ENCODE measurements at places on chromosomes 6 and 20.

DNA sequence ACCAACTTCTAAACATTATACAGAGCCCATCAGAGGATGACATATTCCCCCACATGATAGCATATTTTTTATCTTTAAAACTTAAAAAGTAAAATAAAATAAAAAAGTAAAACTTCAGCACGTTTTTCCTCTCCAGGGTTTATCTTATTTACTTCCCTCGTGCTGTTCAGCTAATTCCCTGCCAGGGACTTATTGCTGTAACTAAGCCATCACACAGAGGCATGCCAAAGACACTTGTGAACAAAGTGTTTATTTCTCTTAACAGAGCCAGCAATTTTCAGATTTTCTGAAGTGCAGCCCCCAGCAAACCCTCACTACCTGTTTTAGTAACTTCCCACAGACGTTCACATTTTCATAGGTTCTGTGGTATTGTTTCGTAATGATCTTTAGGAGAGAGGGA, 293.8 kb downstream of the ZNF217 start:
- DNase-seq: no peak

DNA sequence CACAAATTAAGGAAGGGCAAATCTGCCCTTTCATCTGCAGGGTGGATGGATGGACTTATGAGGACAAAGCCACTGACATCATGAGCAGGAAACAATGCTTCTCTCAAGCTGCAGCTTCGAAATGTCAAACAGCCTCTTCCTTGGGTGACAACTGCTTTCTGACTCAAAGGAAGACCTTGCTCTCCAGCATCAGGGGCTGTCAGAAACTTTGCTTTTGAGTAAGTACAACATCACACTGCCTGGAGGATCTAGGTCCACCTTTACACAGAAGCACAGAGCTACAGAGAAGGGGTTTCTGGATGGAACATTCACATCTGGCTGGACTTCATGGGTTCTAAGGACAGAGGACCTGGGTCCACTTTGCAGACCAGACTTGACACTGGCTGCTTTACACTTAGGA, 5.9 kb downstream of the CST1 start:
- DNase-seq: no peak

- no peak for DNase-seq
These were observed 7.2 kb upstream of the PFDN4 start for GRCh38 chr20:54200487-54201267.

- no peak for DNase-seq
These were observed 51.8 kb downstream of the ABRACL start for GRCh38 chr6:139080255-139080920.

- no peak for DNase-seq
These were observed 24.5 kb downstream of the PYGB start for GRCh38 chr20:25272223-25273000.

- no peak for DNase-seq
These were observed 280.5 kb downstream of the TFAP2B start for GRCh38 chr6:51099201-51099600.

- DNase-seq: no peak
These were observed 181.2 kb downstream of the ISM1 start for GRCh38 chr20:13402171-13402760.

DNA sequence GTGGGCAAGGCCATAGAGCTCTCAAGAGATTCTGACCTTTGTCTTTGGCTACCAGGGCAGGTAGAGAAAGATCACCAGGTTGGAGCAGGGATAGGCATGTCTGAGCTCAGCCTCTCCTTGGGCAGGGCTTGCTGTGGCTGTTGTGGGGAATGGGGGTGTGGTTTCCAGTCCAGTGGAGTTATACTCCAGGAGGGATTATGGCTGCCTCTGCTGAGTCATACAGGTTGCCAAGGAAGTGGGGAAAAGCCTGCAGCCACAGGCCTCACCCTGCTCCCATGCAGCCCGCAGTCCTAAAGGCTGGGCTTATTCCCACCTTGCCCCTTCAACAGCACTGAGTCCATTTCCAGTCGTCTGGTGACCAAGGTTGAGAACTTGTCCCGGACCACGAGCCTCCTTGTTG, 21.9 kb downstream of the MEP1A start:
- no peak for DNase-seq

DNA sequence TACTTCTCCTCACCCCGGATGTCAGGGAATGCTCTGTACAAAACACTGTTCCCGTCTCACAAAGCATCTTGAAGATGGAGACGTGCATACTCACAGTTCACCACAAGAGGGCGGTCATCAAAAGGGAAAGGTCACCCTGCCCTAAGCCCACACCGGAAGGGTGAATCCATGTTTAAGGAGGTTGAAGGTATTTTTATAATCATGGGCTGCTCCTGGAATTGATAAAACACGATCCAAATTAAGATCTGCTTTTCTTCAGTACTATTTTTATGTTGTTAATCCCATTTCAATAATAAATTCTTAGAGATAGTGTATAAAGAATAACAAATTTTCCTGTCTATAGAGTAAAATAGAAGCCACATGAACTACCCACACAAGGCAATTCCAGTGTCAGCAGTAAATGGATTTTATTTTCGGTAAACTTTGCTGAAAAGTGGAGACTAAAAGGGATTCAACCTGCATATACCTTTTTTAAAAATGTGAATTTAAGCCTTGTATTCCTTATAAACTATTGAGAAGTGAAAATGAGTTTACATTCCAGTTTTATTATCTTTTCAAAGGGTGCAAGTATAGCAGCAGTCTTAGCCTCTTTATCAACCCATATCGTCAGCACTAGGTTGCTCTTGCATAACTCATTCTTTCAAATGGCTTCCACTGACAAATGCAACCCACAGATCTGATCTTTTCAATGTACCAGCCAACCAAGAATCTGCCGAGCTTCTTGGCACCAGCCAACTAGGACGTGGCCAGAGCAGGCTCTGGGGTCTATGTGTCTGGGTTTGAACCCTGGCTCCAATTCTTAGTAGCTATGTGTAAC, 79.7 kb upstream of the MBOAT1 start:
- peak; percentile 82 for DNase-seq

- DNase-seq: no peak
These were observed 8.1 kb upstream of the GTF3C6 start for GRCh38 chr6:110950440-110950839.

DNA sequence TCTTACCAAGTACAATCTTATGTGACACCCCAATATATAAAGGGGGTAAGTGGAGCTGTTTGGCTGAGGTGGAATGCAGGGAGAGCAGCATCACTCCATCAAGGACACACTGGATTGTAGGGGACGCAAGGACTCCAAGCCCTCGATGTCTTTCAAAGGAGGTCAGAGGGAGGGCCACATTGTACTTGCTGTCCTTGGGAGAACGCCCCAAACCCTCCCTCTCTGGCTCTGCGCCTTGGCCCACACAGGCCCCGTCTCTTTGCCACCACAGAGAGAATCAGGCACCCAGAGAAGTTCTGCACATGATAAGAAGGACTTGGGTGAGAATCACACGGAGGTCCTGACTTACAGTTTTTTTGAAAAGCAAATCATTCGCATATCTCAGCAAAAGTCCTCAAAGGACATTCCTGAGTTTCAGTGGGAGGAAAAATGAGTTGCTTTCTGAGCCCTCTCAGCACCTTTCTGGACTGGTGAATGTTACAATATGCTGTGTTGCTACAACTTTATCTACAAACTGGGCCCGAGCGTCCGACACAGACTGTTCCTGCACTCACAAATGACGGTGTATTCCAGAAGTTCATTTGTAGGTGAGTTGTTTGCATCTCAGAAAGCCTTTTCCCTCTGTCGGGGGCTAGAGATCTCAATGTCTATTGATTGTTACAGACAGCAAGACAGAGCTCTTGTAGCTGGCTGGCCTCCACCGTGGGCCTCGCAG, 92.5 kb upstream of the AKAP12 start:
- DNase-seq: no peak

DNA sequence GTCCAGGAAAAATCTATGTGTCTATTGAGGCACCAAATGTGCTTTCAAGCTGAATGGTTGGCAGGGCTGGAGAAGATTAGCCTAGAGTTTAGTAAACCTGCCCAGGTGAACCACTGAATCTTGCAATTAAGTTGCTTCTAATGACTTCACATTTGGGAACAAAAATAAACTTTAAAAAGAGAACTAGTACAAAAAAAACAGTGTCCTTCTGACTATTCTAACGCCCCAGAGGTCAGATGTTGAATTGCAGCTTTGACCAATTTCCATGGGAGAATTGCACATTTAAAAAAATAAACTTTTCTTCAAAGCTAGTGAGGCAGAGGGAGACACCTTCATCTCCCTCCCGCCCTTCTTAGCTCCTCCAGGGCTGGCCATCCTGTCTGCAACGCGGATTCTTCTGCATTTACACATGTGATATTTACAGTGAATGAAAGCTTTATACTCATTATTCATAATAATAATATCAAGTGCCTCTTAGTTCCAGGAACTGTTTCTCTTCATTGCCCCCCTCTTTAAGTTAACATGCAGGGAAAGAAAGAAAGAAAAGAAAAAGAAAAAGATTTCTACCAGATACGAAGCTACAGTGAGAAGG, 270.2 kb downstream of the SMOC2 start:
- no peak for DNase-seq

DNA sequence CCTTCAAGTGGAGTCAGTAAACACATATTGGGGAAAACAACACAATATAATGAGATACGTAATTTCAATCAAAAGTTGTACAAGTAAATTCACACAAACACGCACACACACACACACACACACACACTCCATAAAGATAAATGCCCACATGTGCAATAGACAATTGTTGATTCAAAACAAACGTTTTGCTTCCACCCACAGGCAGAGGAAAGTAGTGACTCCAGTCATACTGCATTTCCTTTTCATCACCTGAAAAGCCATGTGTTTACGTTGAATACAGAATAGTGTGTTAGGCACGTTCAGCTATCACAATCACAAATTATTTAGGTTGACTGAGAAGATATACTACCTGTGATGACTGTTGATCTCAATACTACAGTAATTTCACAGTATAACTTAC, 443.8 kb upstream of the MANEA start:
- no peak for DNase-seq

GRCh38 chr20:49290608-49291191, 12.8 kb upstream of the ZNFX1 start:
- DNase-seq: no peak

DNA sequence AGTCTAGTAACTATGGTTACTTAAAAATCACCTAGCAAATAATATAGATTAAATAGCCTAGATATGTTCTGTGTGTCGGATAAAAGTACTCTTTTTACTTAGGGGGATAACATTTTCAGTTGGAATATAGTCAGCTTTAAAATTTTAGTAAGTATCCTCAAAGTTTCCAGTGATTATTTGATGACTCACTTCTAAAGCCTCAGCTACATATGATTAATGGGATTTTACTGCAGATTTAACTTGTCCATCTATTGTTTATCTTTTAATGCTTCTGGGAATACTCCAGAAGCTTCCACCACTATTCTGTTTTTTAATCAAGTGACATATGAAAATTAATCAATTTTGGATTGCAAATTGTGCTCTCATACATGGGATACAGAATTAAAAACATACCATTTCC, 8.7 kb upstream of the TENT5A start:
- DNase-seq: no peak

- DNase-seq: no peak
These were observed 86.9 kb upstream of the FRMD1 start for GRCh38 chr6:168165891-168166290.

GRCh38 chr6:8005136-8005535, 59.1 kb downstream of the BLOC1S5 start:
- no peak for DNase-seq

GRCh38 chr20:61117725-61118124, 134.3 kb upstream of the CDH4 start:
- DNase-seq: no peak

DNA sequence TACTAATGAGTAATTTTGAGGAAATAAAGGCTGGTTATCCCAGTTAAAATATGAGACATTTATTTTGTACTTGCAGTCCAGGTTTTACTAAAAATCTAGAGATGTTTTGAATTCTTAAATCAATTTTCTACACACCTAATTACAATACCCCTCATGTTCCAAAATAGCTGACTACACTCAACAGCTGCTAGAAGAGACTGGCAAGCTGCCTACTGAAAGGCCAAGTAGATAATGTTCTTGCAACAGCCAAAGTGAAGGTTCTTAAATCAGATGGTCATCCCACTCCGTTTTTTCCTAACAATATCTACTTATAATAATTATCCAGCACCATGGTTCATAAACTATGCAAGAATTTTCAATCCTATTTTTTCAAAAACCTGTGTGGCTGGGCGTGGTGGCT, 69.0 kb downstream of the DTNBP1 start:
- DNase-seq: no peak

- DNase-seq: no peak
These were observed 43.4 kb upstream of the SPTLC3 start for GRCh38 chr20:12965212-12965869.

DNA sequence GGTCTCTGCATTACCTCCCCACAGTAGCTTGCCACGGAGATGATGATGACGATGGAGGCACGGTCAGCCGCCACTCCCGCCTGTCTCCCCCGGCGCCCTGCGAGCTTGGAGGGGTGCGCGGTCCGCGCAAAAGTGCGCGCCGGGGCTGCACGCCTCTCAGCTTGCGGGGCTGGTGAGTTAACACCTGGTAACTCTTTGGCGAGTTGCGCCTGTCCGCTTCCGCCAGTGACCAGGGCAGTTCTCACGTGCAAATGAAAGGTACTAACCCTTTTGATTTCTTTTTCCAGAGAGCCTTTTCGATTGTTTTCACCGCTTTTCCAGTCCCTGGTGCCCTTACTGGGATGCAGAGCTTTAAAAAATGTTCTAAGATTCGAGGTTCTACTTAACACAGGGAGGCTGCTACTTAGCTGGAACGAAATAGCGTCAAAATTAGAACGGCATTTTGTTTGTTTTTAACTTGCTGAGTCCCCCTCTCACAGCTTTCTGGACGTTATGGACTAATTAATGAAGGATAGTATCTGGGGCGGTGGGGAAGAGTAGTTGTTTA, 6.2 kb downstream of the GRIK2 start:
- DNase-seq: no peak

- DNase-seq: peak; percentile 64
These were observed 482.7 kb upstream of the JARID2 start for GRCh38 chr6:14763139-14763538.

DNA sequence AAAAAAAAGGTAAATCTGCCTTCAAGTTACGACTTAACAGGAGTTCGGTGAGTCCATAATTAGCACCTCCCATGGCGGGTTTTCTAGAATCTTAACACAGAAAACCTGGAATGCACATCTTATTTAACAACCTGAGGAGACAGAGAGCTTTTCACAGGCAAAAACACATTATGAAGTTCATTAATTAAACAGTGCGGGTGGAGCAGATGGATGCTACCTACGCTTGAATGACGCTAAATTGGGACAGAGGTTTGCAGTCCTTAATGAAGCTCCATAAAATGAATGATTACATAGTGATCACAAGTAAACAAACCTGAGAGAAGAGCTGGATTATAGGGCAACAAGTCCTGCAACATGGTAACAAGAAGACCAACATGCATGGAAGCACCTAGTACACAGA, 81.0 kb downstream of the INSM1 start:
- no peak for DNase-seq

DNA sequence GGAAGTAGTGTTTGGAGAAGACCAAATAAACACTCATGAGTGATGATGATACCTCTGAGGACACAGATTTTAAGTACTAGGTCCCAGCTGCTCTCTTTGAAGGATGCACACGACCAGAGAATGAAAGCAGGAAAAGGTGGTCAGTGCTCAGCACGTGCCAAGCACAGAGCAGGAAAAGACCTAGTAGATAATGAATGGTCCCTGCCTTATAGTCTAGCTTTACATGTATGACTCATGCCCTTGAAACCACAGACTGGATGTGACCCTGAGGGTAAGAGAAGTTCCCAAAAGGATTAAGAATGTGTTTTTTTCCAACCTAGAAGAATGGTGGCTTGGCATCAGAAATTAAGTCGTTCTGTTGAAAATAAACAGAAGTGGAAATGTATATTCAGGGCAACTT, 2.8 kb upstream of the MC3R start:
- no peak for DNase-seq
